Stimulated activated CD4-positive, alpha-beta T cell treated with anti-CD3 and anti-CD28 coated beads, TNF-alpha, amount 100 ng/mL, for 1 hour (primary cell): ENCODE measurements at places on chromosomes 7 and 10.

- no peak for DNase-seq
These were observed 42.9 kb upstream of the PSAP start for GRCh38 chr10:71893920-71894319.

GRCh38 chr10:12500381-12501303 is 151.3 kb downstream of the CAMK1D start:
- no peak for DNase-seq

GRCh38 chr7:4386190-4386589 is 295.9 kb upstream of the FOXK1 start:
- no peak for DNase-seq

DNA sequence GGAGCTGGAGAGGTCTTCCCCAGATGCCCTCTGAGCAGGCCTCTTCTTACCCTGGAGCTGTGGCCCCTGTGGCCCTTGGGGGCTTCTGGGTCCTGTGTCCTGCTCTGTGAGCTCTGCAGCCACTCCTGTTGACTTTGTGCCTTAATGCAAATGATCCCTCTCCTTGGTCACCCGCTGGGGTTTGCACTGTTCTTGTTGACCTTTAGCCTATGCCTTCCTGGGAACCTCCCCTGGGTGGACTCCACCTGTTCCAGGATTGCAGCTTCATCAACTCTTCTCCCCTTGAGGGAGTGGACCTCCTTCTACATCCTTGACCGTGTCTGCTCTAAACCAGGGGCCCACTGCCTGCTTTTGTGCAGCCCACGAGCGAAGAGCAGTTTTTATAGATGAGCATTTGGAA is 58.6 kb upstream of the CTBP2 start:
- no peak for DNase-seq

DNA sequence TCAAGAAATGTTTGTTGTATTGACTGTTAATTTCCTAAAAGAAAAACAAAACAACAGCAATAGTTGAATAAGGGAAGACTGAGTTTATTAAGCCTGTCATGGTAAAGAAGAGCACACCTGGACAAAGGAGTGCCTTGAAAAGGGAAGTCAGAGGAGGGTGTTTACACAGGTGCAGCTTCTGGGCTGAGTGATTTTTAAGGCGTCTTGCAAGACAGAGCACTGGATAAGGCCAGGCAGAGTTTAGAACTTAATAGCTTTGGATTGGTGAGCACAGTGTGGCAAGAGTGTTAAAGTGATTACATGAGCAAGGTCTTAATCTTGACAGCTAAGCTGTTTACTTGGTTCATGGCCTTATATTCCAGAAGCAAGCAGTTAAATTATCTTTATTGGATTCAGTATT is 423.2 kb downstream of the CNTNAP2 start:
- no peak for DNase-seq

DNA sequence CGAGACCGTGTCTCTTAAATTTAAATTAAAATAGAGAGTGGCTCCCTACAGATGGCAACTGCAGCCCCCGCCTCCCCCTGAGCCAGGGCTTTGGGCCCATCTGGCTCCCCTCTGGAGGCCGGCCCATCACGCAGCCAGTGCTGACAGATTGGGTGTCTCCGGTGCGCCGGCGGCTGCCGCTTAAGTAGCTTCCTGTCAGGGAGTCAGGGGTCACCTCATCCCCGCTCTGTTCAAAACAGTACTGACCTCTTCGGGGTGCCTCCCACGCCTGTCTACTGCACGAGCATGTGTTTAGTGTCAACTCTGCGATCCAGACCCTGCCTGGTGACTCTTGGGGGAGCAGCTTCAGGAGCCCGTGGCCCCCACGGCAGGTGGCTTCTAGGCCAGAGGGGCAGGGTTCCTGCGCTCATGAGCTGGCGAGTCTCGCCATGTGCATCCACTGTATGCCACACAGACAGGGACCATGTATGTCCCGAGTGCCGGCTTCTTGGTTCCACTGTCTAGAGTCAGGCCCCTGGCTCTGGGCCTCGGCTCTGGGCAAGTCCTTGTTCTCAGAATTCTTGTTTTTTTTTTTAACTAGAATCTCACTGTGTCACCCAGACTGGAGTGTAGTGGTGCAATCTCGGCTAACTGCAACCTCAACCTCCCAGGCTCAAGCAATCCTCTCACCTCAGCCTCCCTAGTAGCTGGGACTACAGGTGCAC is 36.1 kb downstream of the KCTD7 start:
- DNase-seq: no peak
